ENCODE measurements at places on chromosomes 3 and 15.

GRCh38 chr3:166110102-166110501 lies 272.9 kb upstream of the BCHE start:
- DNase-seq: no peak

GRCh38 chr15:39735120-39735717 lies 47.4 kb downstream of the FSIP1 start:
- DNase-seq: no peak

DNA sequence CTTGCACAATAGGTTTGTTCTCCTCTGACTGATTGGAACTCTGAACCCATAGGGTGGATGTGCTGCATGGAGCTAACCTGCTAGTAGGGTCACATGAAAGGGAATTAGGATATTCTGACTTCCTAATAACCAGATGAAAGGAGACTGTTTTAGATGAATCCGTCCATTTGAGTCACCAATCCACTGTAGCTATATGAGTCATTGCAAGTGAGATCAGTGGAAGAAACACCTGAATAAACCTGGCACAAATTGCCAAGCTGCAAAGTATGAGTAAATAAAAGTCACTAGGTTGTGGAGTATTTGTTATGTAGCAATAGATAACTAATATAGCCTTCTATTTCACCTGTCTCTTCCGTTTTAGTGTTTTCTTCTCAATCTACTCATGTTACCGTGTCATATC lies 584.4 kb downstream of the PDCD6IP start:
- no peak for DNase-seq

GRCh38 chr15:77179541-77179998 lies 108.7 kb upstream of the TSPAN3 start:
- no peak for DNase-seq

- no peak for DNase-seq
Measured at GRCh38 chr3:64496786-64497490, 190.9 kb downstream of the ADAMTS9 start.

DNA sequence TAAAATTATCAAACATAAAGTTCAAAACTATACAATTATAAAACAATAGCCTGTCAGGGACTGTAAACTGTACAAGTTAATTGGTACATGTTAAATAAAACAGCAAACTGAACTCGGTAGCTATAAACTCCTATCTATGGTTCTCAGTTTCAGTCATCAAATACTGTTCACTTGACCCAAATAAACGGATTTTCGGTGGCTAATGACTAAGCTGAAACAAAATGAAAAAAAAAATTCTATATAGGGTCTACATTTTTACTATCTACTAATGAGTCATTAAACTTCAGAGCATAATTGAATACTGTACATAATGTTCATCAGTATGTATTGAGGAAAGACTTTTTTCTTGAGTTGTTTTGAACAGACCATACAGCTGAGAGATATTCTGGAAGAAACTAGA lies 6.6 kb downstream of the PROK2 start:
- no peak for DNase-seq

- DNase-seq: no peak
Measured at GRCh38 chr3:120554812-120555606, 41.1 kb upstream of the NDUFB4 start.

DNA sequence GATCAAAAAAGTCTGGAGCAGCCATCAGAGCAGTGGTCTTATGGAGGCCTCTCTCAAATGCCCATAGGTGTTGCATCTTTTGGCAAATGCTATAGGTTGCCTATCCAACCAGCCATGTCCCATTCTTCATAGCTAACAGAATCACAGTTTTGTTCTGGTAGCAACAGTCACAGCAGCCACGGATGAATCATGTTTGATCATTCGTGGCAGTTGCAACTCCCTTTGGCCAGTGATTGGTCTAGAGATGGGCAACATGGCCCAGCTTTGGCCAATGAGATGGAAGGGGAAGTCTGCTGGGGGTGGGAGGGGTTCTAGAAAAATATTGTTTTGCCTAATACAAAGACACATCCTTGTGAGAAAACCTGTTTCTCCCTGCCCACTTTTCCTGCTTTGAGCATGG lies 50.3 kb upstream of the PPP2R3A start:
- DNase-seq: no peak

DNA sequence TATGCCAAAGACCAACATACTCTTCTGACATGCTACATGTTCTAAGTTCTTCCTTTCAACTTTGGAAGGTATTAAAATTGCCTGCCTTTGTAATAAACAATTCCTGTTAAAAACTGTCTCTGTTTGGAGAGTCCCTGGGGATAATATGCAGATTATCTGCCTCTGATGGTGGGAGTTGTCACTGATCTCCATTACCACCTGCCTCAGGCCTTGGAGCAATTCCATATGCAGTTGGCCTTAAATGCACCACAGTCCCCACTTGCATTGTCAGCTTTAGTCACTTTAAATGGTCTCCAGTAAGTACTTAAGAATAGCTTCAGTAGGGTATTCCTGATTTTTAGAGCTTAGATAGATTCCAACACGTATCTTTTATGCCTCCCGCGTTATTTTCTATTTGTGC lies 121.1 kb upstream of the GOLIM4 start:
- DNase-seq: no peak

GRCh38 chr3:48219543-48219942 lies 3.8 kb upstream of the CAMP start:
- DNase-seq: no peak

- no peak for DNase-seq
Measured at GRCh38 chr15:40493089-40493840, 22.5 kb downstream of the CHST14 start.

DNA sequence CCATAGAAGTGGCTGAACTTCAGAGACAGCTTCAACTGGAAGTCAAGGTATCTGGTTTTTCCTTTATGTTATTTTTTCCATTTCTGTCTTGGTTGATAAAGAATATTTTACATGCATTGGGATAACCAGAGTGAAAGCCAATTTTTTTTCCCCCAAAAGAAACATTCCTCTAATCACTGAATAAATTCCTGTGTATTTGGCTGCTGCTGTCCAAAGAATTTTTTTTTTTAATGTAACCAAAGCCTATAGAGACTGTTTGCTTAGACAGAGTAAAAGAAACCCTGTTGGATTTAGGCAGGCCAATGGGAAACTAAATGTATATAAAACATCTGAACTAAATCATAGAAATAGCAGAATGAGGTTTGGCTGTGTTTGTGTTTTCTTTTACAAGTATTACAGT lies 75.2 kb downstream of the CGNL1 start:
- DNase-seq: no peak

DNA sequence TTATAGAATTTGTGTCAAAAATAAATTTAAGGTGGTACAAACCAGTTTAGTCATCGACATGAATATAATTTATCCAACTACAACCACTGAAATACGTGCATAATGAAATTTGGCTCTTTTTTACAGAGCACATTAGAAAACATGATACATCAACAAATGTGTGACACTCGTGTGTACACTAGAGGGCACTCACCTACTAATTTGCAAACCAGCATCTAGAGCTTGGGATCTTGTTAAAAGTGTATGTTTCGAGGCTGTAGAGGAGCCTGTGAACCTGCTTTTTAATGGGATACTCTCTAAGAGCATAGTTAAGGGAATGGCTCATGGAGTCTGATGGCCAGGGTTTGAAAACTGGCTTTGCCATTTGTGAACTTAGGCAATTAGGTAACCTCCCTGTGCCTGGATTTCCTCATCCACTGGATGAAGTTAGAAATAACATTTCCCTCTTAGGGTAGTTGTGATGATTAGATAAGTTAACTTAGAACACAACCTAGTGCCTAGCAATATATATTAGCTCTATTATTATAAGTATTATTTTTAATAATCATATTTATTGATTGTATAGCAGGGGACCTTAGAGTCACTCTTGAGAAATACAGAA lies 8.8 kb upstream of the CPOX start:
- DNase-seq: no peak

All from type B pancreatic cell (in vitro differentiated cells).